Upper lobe of left lung (tissue), 6 donors: ENCODE measurements at places on chromosomes 1 and 21.

- H3K27ac ChIP-seq: no peak overlapping the region
- H3K4me3 ChIP-seq: no peak overlapping the region
- no peaks in the 10 kb centered on the region for H3K36me3 ChIP-seq
- DNase-seq: peak; percentile 37
- no peaks in the 10 kb centered on the region for H3K27me3 ChIP-seq
- H3K4me1 ChIP-seq: no peaks in the 10 kb centered on the region
Observed at GRCh38 chr1:8789314-8790214, 27.9 kb downstream of the RERE start.

DNA sequence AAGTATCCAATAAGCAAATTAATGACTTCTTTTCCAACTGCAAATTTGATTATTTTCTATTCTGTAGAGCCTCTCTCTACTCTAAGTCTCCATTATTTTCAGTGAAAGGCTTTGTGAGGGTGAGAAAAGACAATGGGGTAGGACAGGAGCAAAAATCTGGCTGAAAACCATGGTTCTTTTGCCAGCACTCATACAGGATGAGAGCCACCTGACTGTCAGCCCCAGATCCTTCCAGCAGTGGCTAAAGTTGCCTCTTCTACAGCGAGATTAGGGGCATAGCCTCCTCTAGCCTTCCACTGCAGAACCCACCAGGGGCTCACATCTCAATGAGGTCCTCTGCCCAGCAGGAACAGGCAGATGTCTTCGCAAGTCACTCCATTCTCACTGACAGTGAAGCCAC, 23.7 kb downstream of the NMNAT2 start:
- H3K27me3 ChIP-seq: no peaks in the 10 kb centered on the region
- no peak for DNase-seq
- H3K27ac ChIP-seq: no peak overlapping the region
- H3K36me3 ChIP-seq: no peaks in the 10 kb centered on the region

GRCh38 chr1:114208714-114209113, 55.0 kb upstream of the SYT6 start:
- no peak overlapping the region for H3K27ac ChIP-seq
- no peak overlapping the region for H3K4me3 ChIP-seq
- H3K27me3 ChIP-seq: no peaks in the 10 kb centered on the region
- DNase-seq: no peak
- H3K4me1 ChIP-seq: no peaks in the 10 kb centered on the region

DNA sequence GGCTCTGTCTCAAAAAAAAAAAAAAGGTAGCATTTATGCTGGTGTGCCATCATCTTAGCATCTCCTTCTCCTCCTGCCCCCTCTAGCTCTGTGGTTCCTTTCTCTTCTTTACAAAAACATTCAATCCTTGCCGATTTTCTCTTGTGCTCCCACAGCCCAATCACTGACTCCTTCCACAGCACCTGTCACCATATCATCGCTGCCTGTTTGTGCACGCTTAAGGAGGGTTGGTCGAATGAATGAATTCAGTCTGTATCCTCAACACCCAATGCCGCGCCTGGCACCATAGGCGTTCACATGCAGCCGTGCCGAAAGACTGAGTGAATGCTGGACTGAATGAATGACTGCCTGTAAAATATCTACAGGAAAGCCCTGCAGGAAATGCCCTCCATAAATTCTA, 7.9 kb downstream of the RNU5D-1 start:
- no peak for DNase-seq
- no peaks in the 10 kb centered on the region for H3K27me3 ChIP-seq
- no peaks in the 10 kb centered on the region for H3K4me1 ChIP-seq
- H3K4me3 ChIP-seq: no peak overlapping the region

- no peaks in the 10 kb centered on the region for H3K27me3 ChIP-seq
- peak overlapping the region; percentile 25 for H3K4me3 ChIP-seq
- H3K36me3 ChIP-seq: peaks cover 7% of the 10 kb centered on the region
- peaks cover 35% of the 10 kb centered on the region for H3K4me1 ChIP-seq
- DNase-seq: no peak
Observed at GRCh38 chr1:110004583-110004982, 20.0 kb downstream of the AHCYL1 start.

DNA sequence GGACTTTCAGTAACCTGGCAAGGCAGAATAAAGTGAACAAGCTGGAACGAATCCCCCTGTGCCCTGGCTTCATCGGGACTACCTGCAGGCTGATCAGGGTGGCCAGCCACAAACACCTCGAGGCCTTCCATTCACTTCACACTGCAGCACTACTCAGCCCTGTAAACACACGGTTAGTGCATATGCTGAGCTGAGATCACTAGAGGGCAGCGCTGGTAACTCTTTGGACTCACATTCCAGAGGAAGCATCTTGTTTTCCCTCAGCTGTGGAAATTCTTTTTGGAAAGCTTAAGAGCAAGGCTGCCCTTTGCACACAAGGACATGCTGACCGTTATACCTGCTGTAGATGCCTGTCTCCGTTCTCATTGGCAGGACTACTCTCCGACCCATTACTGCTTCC, 32.1 kb downstream of the PCSK9 start:
- no peak for DNase-seq
- H3K36me3 ChIP-seq: peaks cover 44% of the 10 kb centered on the region
- no peaks in the 10 kb centered on the region for H3K4me1 ChIP-seq
- H3K27me3 ChIP-seq: no peaks in the 10 kb centered on the region

- DNase-seq: no peak
- no peaks in the 10 kb centered on the region for H3K36me3 ChIP-seq
- H3K4me1 ChIP-seq: peaks cover 4% of the 10 kb centered on the region
Observed at GRCh38 chr1:87123610-87124009, 205.1 kb upstream of the LMO4 start.

- peaks cover 27% of the 10 kb centered on the region for H3K36me3 ChIP-seq
- H3K27me3 ChIP-seq: no peaks in the 10 kb centered on the region
- H3K27ac ChIP-seq: no peak overlapping the region
- peaks cover 11% of the 10 kb centered on the region for H3K4me1 ChIP-seq
- no peak overlapping the region for H3K4me3 ChIP-seq
Observed at GRCh38 chr1:2143814-2144500, 50.6 kb downstream of the FAAP20 start.

DNA sequence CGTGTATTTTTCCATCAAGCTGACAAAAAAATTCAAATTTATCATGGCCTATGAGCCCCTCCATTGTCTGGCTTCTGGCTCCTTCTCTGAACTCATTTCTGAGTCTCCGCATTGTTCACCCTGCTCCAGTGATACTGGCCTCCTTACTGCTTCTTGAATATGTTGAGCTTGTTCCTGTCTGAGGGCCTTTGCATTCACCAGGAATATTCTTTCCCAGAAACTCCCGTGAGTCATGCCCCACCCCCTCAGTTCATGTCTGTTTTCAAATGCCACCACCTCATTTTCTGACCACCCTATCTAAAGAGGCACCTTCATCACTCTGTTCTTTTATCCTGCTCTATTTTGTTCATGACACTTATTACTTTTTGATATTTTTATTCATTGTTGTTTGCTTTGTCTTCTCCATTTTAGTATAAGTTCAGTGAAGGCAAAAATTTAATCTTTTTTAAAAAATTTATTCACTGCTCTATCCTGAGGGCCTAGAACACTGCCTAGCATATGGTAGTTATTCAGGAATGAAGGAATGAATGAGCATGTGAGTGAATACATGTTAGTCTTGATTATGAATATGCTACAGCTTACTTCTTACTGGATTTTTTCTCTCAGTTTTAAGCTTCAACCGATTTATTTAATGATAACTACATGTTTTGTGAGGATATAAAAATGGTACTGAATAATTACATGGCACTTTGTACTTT, 140.4 kb upstream of the C1orf105 start:
- H3K4me1 ChIP-seq: peaks cover 6% of the 10 kb centered on the region
- no peak overlapping the region for H3K4me3 ChIP-seq
- H3K27ac ChIP-seq: no peak overlapping the region
- H3K27me3 ChIP-seq: no peaks in the 10 kb centered on the region
